ENCODE measurements at places on chromosomes 5 and 9. TPM values are rescaled to one million over a fixed set of nuclear protein-coding genes. Genes with fewer than 3 reads are reported as not detected.

DNA sequence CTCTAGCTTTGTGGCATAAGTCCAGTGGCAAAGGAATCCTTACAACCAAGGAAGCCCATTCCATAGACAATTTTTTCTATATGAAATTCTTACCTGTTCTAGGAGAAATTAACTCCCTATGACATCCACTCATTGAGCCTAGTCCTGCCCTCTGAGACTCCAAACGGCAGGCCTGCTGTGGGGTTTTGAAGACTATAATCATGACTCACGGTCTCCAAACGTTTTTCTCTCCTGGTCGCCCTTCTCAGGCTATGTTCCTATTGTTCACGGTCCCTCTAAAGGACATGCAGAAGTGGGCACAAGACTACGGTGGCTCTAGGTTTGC is 611 bp downstream of the EXOSC3 start:
- DNase-seq, result no peak

FBN2 gene
- total RNA-seq, result 0.11 TPM

DNA sequence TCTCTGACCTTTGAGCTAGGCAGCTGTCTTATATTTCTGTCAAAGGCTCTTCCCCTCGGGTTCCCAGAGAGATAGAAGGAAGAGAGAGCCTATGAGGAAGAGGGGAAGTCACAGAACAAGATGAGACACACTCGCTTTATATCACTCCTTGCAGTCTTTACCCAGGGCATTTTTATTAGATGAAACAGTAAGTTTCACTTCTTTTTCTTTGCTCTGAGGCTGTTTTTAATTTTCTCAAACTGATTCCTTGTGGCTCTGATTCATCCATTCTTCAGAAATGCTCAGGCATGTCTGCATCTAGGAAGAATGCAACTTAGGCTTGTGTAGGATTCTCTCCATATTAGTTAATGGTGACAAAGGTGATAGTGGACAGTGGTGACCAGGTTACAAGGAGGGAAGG is 132.9 kb upstream of the CHD1 start:
- no peak for DNase-seq

GRCh38 chr9:103761466-103761865 is 332.6 kb upstream of the SMC2 start:
- DNase-seq, result no peak

DNA sequence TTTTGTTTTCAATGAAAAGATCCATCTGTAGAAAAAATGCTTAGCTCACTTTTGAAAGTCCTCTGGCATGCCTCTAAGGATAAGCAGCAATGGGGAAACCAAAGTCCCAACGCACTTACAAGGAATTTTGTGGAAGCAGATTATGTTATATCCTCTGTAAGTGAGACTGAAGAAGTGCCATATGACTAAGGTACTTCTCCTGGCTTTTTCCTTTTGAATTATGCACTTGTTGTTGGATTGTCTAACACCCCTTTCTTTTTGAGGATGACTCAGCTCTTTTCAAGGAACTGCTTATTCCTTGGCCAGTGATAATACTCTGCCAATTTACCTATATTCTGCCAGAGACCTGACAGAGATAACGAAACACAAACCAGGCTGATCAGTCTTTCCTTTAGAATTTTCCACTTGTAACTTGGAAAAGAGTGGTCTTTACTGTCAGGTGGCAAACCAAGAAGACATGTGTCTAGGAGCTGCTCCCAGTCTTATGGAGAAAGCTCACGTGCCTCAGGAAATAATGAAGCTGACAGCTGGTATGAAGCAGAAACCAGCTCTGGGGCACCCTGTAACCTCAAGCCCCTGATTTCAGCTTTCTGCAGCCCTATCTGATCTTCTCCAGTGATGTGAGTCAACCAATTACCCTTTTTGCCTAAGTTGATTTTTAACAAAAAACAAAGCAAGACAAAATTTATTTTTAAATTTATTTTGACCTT is 290.8 kb upstream of the FBXL7 start:
- DNase-seq, result no peak

EQTN gene
- not detected for total RNA-seq

LNPEP gene
- 106 TPM for total RNA-seq

- DNase-seq, result no peak
Measured at GRCh38 chr5:135477613-135478066, 25.5 kb upstream of the TIFAB start.

DNA sequence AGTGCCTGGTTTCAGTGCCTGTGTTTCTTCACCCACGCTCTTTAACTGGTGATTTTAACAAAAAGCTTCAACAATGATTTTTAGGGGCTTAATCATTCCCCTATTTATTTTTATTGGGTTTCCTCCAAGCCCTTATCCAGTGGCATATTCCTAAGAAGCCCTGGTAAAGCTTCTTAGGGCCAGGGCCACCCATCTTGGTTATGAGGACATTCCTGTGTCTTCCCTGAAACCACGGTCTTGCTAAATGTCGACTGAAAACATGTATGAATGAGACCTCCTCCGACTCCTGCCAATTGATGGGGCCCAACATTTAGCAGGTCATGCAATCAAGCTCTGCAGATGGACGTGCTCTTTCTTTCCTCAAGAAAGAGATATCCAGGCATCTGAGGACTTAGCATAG is 13.7 kb upstream of the CARTPT start:
- no peak for DNase-seq

GRCh38 chr5:44387406-44387805 is 1.8 kb downstream of the FGF10 start:
- no peak for DNase-seq

- DNase-seq, result no peak
Measured at GRCh38 chr5:180081481-180081880, 9.9 kb upstream of the RNF130 start.
